ENCODE measurements at places on chromosomes 11 and 22. TPM values are rescaled to one million over a fixed set of nuclear protein-coding genes. Genes with fewer than 3 reads are reported as not detected.

The KDELR3 gene
- total RNA-seq, result 2.7 TPM

The OR10S1 gene
- not detected for total RNA-seq

GRCh38 chr11:4459500-4459899 is 10.4 kb downstream of the OR52K2 start:
- no peaks in the 10 kb centered on the region for H3K36me3 ChIP-seq
- peak overlapping the region; percentile 46 for H3K27ac ChIP-seq
- no peaks in the 10 kb centered on the region for H3K27me3 ChIP-seq
- H3K4me3 ChIP-seq, result peak overlapping the region; percentile 10
- DNase-seq, result peak; percentile 75

- H3K27ac ChIP-seq, result no peak overlapping the region
- no peak overlapping the region for H3K4me3 ChIP-seq
- no peak for DNase-seq
- no peaks in the 10 kb centered on the region for H3K27me3 ChIP-seq
These were observed 39.7 kb upstream of the CCDC89 start for GRCh38 chr11:85725510-85726258.

DNA sequence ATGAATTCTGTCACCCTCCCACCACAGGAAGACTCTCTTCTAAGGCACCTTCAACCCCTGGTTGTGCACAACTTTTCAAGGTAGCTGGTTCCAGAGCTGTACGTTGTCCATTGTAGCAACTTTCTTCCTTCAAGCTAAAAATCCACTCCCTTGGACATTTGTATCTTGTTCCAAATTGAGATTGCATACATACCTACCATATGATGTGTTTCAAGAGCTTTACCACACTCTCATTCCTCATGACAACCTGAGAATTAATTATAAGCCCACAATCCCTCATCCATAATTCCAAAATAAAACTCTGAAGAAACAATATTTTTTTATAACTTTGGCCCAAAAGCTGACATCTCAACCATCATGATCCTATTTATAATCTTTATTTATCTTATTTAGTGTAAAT is 3.0 kb downstream of the OR52W1 start:
- no peaks in the 10 kb centered on the region for H3K4me1 ChIP-seq
- H3K36me3 ChIP-seq, result peaks cover 7% of the 10 kb centered on the region
- no peak overlapping the region for H3K4me3 ChIP-seq
- no peak for DNase-seq
- no peaks in the 10 kb centered on the region for H3K27me3 ChIP-seq
